ENCODE measurements at places on chromosomes 4 and X. TPM values are rescaled to one million over a fixed set of nuclear protein-coding genes. Genes with fewer than 3 reads are reported as not detected.

- no peaks in the 10 kb centered on the region for H3K4me1 ChIP-seq
- no peak overlapping the region for H3K4me3 ChIP-seq
- DNase-seq = no peak
- H3K36me3 ChIP-seq = no peaks in the 10 kb centered on the region
- no peak overlapping the region for H3K27ac ChIP-seq
Measured at GRCh38 chr4:65653740-65654361, 16.4 kb downstream of the EPHA5 start.

GRCh38 chrX:84240848-84241565, 53.0 kb upstream of the RPS6KA6 start:
- no peaks in the 10 kb centered on the region for H3K36me3 ChIP-seq
- no peaks in the 10 kb centered on the region for H3K27me3 ChIP-seq
- no peak overlapping the region for H3K27ac ChIP-seq
- no peak for DNase-seq
- H3K4me3 ChIP-seq = no peak overlapping the region

GRCh38 chrX:123807835-123808416, 51.9 kb upstream of the XIAP start:
- no peak overlapping the region for H3K27ac ChIP-seq
- H3K4me3 ChIP-seq = no peak overlapping the region
- no peaks in the 10 kb centered on the region for H3K36me3 ChIP-seq
- H3K4me1 ChIP-seq = no peaks in the 10 kb centered on the region
- no peak for DNase-seq
- H3K27me3 ChIP-seq = no peaks in the 10 kb centered on the region

GRCh38 chr4:56215141-56215783, 172.0 kb downstream of the AASDH start:
- H3K27me3 ChIP-seq = no peaks in the 10 kb centered on the region
- H3K27ac ChIP-seq = peak overlapping the region; percentile 21
- peaks cover 7% of the 10 kb centered on the region for H3K4me1 ChIP-seq
- no peak for DNase-seq
- H3K36me3 ChIP-seq = no peaks in the 10 kb centered on the region
- H3K4me3 ChIP-seq = no peak overlapping the region

DNA sequence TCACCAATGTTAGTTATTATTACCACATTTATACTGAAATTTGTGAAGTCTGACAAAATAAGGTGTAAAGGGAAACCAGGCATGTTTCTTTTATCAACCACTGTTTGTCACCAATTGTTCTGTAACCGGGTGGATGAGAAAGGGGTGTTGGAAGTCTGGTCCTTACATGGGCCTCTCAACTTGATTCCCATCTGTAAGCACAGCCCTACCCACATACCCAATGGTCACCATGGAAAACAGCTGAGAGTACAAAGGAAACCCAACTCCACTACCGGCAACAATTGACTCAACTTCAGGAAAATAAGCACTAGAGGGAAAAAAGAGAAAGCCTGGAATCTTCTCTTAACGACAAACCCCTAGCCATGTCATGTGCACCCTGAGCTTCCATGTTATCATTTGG, 70.8 kb upstream of the PTCHD1 start:
- H3K27ac ChIP-seq = no peak overlapping the region
- H3K4me1 ChIP-seq = no peaks in the 10 kb centered on the region
- no peaks in the 10 kb centered on the region for H3K27me3 ChIP-seq
- H3K36me3 ChIP-seq = no peaks in the 10 kb centered on the region
- H3K4me3 ChIP-seq = no peak overlapping the region
- DNase-seq = no peak

DNA sequence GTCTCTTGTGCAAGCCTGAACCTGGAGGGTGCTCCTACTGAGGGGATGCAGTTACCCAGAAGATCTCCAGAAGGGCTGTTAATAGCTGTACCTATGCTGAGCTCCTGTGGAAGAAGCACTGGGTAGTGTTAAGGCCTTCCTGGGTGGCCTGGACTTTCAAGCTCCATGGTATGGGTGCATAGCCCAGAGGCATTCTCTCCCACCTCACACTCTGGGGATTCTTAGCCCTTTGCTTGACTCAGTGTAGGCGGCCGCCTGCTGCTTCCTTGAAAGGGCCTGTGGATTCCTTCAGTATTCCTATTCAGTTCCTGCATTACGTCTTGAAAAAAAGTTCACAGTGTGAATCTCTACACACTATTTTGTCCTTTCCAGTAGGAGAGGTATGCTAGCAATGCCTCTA, 235.7 kb upstream of the MAGEB16 start:
- no peaks in the 10 kb centered on the region for H3K36me3 ChIP-seq
- H3K4me3 ChIP-seq = no peak overlapping the region
- no peaks in the 10 kb centered on the region for H3K4me1 ChIP-seq
- H3K27ac ChIP-seq = no peak overlapping the region
- H3K27me3 ChIP-seq = no peaks in the 10 kb centered on the region
- no peak for DNase-seq

DNA sequence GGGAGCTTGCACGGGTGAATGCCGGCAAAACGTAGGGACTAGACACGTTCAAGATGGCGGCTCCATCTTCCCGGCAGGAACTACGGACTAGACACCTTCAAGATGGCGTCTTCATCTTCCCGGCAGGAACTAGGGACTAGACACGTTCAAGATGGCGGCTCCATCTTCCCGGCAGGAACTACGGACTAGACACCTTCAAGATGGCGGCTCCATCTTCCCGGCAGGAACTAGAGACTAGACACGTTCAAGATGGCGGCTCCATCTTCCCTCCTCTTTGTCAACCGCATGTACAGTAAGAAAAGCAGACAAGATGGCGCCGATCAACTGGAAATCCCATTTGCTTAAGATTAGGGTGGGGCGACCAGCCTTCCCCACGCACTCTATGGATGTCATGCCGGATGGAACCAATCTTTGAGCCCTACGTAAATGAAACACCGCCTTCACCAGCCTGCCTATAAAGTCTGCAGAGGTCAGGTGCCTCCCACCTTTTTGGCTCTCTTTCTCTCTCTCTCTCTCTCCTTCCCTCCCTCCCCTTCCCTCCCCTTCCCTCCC, 222.4 kb downstream of the CRLF2 start:
- no peak overlapping the region for H3K4me3 ChIP-seq
- no peaks in the 10 kb centered on the region for H3K36me3 ChIP-seq
- peak; percentile 77 for DNase-seq
- no peaks in the 10 kb centered on the region for H3K27me3 ChIP-seq

GRCh38 chr4:25085671-25086070, 54.9 kb upstream of the LGI2 start:
- H3K27me3 ChIP-seq = no peaks in the 10 kb centered on the region
- no peak overlapping the region for H3K4me3 ChIP-seq
- H3K36me3 ChIP-seq = no peaks in the 10 kb centered on the region
- no peak for DNase-seq
- peaks cover 8% of the 10 kb centered on the region for H3K4me1 ChIP-seq
- H3K27ac ChIP-seq = no peak overlapping the region

DNA sequence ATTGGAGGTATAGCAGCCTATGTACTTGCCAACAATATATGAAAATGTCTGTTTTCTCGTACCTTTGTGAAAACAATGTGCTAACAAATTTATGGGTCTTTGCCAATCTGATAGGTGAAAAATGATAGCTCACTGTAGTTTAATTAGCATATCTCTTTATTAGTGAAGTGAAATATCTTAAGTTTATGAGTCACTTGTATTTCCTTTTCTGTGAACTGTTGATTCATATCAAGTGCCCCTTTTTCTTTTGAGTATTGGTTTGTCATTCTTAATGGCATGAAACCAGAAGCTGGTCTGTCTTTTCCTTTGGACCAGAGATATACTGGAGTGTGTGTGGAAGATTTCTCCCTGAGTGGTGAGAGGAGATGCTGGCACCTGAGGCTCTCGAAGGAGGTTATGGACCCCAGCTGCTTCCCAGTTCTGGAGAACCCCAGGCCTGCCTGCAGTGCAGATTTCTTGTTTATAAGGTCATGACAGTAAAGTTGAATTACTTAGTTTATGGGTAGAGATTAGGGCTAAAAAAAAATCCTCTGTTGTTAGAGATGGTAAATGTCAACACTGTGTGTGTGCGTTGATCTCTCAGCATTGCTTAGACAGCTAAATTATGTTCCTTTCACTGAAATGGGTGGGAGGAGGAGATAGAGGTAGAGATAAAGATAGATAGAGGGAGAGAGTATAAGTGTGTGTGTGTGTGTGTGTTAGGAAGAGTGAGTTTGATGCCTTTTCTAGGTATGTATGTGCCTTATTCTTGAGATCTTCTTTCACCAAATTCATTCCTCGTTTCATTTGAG, 89.9 kb downstream of the REPS2 start:
- no peak overlapping the region for H3K27ac ChIP-seq
- DNase-seq = no peak
- H3K4me3 ChIP-seq = no peak overlapping the region
- no peaks in the 10 kb centered on the region for H3K27me3 ChIP-seq
- no peaks in the 10 kb centered on the region for H3K36me3 ChIP-seq
- H3K4me1 ChIP-seq = no peaks in the 10 kb centered on the region

Gene TSC22D3
- total RNA-seq = 111 TPM

Gene CT45A1
- total RNA-seq = not detected

Gene FAT4
- total RNA-seq = 1.8 TPM

Gene GPRASP2
- 10.1 TPM for total RNA-seq

Gene DNAAF6
- not detected for total RNA-seq

Gene INTS6L
- 6.9 TPM for total RNA-seq

Data from esophagus squamous epithelium (tissue), 5 donors.